ENCODE measurements at places on chromosomes 12 and 14.

- DNase-seq: no peak
Measured at GRCh38 chr12:6494258-6494743, 399 bp downstream of the NCAPD2 start.

GRCh38 chr14:61537563-61538463, 157.5 kb upstream of the HIF1A start:
- no peak for DNase-seq

DNA sequence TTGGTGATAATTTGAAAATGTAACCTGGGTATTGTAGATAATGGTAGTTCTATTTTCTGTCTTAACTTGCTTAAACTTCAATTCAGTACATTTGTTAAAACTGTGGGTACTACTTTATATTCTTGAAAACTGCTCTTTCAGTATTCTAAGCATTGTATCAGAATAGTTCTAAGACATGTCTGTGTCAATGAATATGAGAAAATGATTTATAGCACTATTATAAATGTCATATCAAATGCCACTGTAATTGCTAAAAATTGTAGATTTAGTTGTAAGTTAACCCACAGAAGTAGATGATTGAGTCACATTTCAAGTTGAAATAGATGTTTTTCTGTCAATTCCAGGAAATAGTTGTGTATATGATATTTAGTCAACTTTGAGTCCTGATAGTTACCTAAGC, 2.4 kb downstream of the NAA30 start:
- DNase-seq: no peak

DNA sequence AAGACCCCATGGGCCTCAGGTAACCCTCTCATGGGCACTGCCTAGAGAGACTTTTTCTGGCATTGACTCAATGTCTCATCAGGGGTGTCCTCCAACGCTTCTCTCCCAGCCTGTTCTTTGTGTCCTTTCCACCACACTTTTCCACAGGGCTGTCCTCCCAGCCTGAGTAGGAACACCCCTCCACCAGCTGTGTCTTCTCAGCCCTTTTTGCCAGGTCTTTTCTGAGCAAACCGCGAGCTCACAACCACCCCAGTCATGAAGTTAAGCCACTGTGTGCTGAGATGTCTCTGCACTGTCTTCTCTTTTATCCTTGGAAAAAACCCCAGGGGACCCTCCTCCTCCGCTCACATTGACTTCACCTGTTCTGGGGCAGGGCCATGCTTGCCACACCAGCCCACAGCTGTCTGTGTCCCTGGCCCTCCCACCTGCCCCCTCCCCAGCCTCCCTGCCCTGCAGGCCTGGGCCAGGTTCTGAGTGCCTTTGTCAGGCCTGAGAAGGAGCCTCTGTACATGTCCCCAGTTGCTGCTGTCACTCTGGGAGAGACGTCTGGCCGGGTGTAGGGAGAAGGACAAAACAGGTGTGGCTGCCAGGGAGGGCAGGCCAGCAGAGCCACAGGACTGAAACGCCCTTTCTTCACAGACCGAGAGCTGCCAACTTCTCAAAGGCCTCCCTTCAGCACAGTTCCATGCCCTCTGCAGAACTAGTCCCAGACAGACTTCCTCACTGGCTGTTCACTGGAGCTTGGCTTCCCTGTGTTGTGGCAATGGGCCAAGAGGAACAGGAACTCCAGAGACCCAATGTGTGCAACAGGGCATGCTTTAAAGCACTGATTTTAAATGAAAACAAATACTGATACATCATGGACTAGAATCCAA, 50.5 kb upstream of the PNMA1 start:
- no peak for DNase-seq

DNA sequence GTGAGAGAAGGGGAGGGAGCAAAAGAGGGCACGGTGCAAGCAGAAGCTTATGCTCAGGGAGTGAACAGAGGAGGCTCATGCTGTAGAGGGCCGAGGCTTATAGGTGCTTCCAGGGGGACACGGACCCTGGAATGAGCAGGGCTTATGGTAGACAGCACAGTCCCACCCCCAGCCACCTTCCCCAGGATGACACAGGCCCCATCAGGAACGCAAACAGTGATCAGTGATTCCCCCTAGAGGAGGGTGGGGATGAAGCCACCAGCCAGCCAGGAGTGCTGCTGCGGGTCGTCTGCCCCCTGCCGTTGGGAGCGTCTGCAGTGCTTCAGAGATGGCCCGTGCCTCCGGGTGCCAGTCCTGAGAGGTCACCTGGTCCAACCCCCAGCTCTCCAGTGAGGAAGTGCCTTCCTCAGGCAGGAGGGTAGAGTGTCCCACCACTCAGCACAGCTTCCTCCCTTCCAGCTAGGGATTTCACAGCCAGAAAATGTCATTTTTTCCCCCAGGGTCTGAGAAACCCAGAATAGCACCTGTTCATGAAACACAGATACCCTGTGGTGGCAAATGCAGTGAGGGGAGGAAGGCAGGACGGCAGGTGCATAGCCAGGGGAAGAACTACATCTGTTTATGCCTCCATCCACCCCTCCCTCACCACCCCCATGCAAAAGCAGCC, 60.7 kb downstream of the SLC6A12 start:
- DNase-seq: no peak

- no peak for DNase-seq
Measured at GRCh38 chr12:42584651-42585111, 4.9 kb downstream of the PRICKLE1 start.

- DNase-seq: no peak
Measured at GRCh38 chr12:112479413-112479812, 60.7 kb downstream of the PTPN11 start.

- DNase-seq: no peak
Measured at GRCh38 chr14:68665792-68666204, 127.1 kb downstream of the ZFP36L1 start.

GRCh38 chr14:81252278-81252677, 31.5 kb upstream of the GTF2A1 start:
- no peak for DNase-seq

- DNase-seq: no peak
Measured at GRCh38 chr14:101844751-101845150, 83.2 kb downstream of the PPP2R5C start.

Measured in effector CD8-positive, alpha-beta T cell (primary cell).